ENCODE measurements at places on chromosomes 11 and 22. TPM values are rescaled to one million over a fixed set of nuclear protein-coding genes. Genes with fewer than 3 reads are reported as not detected.
A peak's percentile ranks its signal among the peaks of the same experiment; 100 is the strongest.

OR51B2 gene
- not detected for total RNA-seq

DNA sequence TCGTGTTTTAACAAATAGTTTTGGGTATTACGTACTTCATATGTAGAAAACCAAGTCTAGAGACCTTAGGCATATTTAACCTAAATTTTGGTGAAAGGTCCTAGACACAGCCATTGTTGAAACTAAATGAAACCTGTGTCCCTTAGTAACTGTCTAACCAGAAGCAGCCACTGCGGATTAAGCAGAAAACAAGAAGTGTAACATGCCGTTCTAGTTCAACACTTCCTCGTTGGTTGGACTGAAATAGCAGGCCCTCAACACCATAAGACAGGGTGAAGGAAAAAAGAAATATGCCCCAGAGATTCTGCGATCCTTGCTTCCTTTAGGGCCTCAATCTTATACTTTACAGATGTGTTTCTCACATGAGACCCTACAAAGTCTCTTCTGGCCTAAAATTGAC is 2.0 kb downstream of the NAA40 start:
- H3K4me3 ChIP-seq = no peak overlapping the region
- DNase-seq = no peak
- H3K36me3 ChIP-seq = no peaks in the 10 kb centered on the region

GRCh38 chr11:72553706-72554105 is 119.4 kb upstream of the CLPB start:
- H3K4me3 ChIP-seq = no peak overlapping the region
- no peaks in the 10 kb centered on the region for H3K4me1 ChIP-seq
- DNase-seq = peak; percentile 48
- peaks cover 5% of the 10 kb centered on the region for H3K27me3 ChIP-seq
- no peaks in the 10 kb centered on the region for H3K36me3 ChIP-seq

CLCF1 gene
- 0.69 TPM for total RNA-seq

GRCh38 chr22:29773233-29773632 is 6.1 kb downstream of the UQCR10 start:
- no peak for DNase-seq
- no peaks in the 10 kb centered on the region for H3K4me1 ChIP-seq

TTC36 gene
- total RNA-seq = 1.1 TPM

GRCh38 chr11:106524436-106524835 is 447.0 kb downstream of the AASDHPPT start:
- H3K27ac ChIP-seq = no peak overlapping the region
- no peak overlapping the region for H3K4me3 ChIP-seq
- H3K36me3 ChIP-seq = no peaks in the 10 kb centered on the region
- peaks cover 31% of the 10 kb centered on the region for H3K27me3 ChIP-seq

GRCh38 chr11:267491-267994 is 10.7 kb upstream of the NLRP6 start:
- no peak for DNase-seq
- H3K4me3 ChIP-seq = no peak overlapping the region
- H3K27me3 ChIP-seq = no peaks in the 10 kb centered on the region
- H3K36me3 ChIP-seq = no peaks in the 10 kb centered on the region
